Substantia nigra (tissue), 51 donors: ENCODE measurements at places on chromosomes 3 and 15.

DNA sequence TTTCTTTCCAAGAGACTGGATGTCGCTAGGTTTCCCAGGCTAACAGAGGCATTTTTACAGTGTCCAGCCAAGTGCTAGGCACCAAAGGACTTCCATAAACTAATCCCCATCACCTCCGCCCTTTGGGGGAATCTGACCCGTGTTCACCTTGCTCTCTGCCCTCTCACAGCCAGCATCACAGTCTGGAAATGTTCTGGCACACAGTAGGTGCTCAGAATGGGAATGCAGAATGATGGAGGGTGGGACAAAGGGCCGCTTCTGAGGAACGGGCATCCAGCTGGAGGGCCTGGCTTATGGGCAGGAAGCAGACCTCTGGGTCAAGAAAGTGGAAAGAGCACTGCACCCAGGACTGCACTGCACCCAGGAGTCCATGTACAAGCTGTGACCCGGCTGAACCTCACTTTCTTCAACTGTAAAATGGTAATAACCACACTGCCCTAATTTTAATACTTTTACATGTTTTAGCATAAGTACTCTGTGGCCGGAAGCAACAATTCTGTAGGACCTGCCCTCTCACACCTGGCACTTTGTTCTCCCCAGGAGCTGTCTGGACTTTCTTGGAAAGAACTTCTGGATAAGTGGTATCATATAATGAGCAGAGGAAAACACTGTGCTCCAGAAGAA lies 901 bp upstream of the NMB start:
- DNase-seq, result no peak

- no peak for DNase-seq
These were observed 164.8 kb upstream of the NUDT16 start for GRCh38 chr3:131216801-131217200.

- no peak for DNase-seq
These were observed 256.5 kb upstream of the NECTIN3 start for GRCh38 chr3:110815008-110815583.

DNA sequence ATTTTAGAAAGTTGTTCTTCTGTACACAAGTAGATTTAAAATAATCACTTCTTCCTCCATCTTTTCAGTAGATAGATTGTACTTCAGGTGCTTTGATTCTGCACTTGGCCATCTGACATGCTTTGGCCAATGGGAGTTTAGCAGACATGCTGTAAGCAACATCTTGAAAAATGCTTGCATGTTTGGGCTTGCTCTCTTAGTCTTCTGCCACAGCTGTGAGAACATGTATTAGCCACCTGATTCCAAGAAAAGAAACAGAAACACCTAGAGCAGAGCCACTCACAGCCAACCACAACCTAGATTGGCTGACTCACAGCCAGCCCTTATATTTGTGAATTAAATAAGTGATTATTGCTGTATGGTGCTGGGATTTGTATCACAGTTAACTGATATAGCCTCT lies 70.2 kb upstream of the GADL1 start:
- no peak for DNase-seq

DNA sequence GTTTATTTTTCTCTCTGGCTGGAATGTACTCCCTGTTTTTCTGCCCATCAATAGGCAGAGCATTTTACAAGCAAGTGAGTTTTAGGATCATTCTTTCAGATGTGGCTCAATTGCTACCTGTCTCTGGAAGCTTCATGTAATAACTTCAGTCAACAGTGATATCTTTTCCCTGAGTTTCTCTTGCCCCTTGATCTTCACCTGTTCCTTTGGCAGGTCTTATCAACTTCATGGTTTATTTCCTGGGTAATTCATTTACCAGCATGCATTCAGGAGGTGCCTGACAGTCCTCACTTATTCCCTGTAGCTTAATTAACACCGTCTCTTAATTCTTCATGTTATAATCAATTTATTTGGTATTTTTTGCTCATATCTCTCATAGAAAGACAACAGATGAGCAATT lies 184.8 kb upstream of the CTDSPL start:
- DNase-seq, result no peak

DNA sequence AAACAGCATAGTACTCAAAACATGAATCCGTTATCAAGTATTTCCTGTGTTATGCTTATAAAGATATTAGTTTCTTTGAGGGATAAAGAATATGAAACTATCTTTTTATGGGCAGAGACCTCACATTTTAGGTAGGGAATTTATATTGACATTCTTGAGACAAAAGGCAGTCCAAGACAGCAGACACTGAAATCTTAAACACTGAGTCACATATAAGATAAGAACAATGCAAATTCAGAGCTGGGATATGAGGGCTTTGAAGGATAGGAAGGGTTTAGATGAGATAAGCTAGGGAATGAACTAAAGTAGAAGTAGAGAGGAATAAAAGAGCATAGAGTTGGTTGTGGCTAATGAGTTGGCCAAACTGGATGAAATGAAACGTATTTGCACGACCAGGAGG lies 58.4 kb downstream of the ASTE1 start:
- no peak for DNase-seq

DNA sequence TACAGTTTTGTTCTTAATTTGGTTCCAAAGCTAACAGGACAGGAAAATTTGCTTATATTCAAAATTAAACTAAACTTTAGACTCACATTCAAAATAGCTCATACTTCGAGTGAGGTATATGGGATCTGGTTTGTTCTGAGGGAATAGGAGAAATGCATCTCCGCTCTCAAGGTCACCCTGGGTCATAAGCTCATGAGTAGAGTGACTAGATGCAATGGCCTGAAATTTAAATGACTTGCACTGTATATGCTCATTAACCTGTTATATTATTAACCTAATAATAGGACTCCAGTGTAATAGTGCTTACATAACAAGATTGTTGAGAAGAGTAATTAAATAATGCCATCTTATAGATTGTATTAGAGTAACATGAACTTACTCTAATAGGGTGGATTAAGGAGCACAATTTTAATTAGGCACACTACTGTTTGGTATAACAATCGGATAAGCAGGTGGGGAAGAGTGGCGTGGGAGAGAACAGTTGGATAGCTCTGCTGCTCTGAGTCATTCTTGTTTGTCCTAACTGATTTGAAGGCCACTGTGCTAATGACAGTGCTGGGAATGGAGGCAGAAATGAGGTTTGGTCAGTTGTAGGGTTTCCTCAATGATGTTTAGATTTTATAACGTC lies 5.2 kb downstream of the NKTR start:
- DNase-seq, result no peak

- DNase-seq, result no peak
These were observed 8.9 kb downstream of the DZIP3 start for GRCh38 chr3:108598375-108598774.

DNA sequence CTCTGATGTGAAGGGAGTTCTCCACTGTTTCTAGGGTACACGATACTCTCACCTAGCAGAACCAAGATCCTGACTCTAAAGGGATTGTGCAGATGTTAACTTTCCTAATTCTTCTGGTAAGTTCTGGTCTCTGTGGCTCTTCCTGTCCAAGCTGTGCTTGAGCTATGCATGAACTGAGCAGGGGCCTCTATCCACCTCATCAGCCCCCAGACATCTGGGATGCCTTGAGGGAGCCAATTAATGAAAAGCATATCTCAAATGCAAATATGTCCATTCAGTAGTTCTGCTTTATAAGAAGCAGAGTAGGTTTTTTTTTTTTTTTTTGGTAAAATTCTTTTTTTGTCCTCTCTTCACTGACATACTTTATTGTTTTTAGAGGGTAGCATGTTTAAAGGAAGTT lies 89.6 kb downstream of the POLR2M start:
- no peak for DNase-seq

DNA sequence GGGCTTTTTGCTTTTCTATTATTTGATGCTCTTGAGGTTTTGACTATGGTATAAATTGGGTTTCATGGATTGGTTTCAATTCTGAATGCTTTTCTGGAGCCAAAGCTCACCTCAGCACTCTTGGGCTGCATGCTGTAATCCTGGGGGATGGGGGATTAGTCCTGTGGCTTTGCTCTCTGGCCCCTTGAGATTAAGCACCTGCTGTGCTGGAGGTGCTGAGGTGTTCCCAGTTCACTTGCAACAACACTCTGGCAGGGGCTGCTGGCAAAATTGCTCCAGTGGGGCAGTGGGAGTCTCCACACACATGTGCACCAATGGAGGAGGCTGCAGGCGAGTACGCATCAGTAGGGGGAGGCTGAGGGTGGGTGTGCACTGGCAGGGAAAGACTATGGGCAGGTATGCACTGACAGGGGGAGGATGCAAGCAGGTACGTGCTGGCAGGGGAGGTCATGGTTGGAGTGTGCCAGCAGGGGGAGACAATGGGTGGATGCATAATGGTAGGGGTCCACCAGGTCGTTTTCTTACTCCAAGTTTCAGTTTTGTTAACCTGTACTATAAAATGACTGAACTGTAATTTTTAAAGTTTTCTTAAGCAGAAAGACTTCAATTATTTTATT lies 489.2 kb downstream of the FGF12 start:
- no peak for DNase-seq

DNA sequence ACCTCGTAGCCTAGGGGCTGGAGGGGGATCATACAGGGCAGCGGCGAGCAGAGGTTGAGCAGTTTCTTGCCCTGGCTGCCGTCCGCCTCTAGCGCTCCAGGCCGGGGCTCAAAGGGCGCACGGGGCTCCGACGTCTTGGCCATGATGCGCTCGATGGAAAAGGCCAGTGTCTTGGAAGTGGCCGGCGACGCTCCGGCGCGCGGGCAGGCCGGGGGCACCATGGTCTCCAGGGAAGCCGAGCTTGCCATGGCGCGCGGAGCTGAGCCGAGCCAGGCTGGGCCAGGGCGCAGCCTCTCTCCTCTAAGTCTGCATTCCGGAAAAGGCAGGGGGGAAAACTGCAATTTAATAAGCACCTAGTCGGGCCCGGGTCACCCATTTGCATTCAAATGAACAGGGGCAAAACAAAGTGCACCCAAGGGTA lies 719 bp downstream of the FEZF2 start:
- no peak for DNase-seq

DNA sequence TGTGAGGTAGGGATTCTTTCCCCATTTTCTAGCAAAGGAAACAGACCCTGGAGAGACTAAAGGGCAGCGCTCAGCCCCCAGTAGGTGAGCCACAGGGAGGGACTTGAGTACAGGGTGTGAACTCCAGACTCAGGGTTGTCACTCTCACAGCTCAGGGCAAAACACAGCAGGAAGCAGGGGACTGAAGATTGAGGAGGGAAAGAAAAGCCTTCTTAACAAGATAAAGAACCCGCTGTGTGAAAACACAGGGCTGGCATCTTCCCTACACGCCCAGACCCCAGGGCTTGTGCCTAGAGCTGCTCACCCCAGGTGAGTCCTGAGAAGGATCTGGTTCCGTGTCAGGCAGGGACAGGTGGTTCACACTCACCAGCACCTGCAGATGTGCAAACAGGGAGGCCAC lies 59.6 kb downstream of the ABTB1 start:
- DNase-seq, result no peak

GRCh38 chr3:101591071-101591470 lies 17.1 kb downstream of the PCNP start:
- DNase-seq, result no peak

DNA sequence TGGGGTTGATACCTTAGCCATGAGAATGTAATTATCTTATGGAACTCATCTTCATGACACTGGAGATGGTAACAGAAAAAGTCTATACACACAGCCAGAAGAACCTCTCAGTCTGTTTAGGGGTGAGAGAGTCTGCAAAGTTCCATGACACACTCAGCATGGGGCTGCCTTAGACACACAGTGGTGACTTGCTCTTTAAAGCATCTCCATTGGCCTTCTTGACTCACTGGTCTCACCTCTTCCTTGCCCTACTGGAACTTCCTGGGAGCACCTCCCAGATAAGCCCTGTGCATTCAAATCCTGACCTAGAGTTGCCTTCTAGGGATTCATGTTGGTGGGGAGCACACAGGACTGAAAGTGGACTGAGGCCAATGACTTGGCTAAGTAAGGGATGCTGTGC lies 9.3 kb downstream of the MAGI1 start:
- no peak for DNase-seq

GRCh38 chr15:39327005-39327730 lies 253.7 kb upstream of the THBS1 start:
- no peak for DNase-seq

- no peak for DNase-seq
These were observed 18.3 kb downstream of the SUCNR1 start for GRCh38 chr3:151891721-151892120.

DNA sequence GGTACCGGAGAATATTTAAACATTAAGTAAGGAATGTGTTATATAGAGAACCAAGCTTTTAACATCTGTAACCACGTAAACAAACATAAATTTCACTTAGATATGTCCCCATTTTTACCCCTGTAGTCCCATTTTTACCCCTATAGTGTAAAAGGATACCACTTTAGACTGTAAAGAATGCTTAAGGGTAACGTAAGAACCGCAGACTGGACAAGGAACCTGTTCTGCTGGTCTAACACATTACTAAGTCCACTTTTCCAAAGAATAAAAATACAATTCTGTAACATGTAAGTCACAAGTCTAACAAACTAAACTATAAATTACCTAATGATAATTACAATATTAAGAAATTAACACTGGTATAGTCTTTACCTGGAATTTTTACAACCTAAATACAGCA lies 2.9 kb downstream of the SLC12A6 start:
- no peak for DNase-seq

DNA sequence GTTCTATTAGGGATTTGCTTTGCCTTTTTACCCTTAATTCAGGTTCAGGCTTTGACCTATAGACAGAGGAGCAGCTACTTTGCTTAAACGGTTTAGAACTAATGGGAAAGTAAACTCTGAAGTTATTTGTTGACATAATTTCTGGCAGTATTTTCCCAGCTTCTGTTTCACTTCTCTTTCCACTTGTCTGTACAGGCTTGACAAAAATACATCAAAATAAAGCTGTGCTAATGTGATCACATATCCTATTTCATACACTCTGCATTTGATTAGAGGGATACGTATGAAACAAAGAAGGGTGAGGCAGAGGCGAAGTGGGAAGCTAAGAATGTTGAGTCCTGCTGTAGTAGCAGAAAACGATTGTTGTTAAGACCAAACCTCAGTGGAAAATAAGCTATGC lies 389.1 kb upstream of the RARB start:
- no peak for DNase-seq

DNA sequence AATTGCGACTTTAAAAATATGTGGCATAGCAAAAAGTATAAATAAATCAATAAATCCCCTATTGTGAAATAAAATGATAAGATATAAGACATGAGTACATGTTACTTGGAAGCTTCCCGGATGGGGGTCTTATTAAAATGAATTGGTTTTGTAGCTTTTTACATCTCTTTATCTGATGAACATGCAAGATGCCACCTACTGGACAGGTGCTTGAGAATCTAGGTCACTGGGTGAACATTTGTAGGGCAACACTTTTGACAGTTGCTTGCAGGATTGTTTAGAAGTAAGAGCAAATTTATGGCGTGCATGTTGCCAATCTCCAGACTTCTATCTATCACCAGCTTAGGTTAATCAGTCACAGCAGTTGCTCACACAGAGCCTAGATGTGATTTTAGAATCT lies 362.7 kb upstream of the SUCLG2 start:
- no peak for DNase-seq
